ENCODE measurements at places on chromosomes 2 and 18.

GRCh38 chr2:25409468-25409867, 67.7 kb upstream of the DNMT3A start:
- no peak for DNase-seq

DNA sequence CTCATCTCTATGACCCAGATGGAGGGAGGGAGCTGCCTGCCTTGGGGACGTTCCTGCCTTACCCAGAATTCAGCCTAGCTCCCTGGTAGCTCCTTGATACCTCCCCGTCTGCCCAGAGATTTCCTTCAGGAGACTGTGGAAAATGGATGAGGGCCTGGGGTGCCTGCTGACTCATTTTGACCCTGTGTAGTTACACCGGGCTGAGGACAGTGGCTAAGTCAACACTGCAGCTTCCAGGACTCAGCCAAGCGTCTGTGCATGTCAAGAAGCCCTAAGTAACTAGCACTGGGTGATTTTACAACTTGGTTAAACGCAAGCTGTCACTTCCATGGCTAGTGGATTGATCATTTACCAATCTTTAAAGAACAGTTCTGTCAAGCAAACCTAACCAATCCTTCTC, 23.3 kb upstream of the EPAS1 start:
- DNase-seq, result no peak

- DNase-seq, result no peak
Observed at GRCh38 chr2:64298161-64298560, 153.9 kb upstream of the PELI1 start.

GRCh38 chr2:207253666-207254345, 88.1 kb upstream of the KLF7 start:
- no peak for DNase-seq

- DNase-seq, result no peak
Observed at GRCh38 chr18:2180586-2180985, 390.7 kb downstream of the METTL4 start.

DNA sequence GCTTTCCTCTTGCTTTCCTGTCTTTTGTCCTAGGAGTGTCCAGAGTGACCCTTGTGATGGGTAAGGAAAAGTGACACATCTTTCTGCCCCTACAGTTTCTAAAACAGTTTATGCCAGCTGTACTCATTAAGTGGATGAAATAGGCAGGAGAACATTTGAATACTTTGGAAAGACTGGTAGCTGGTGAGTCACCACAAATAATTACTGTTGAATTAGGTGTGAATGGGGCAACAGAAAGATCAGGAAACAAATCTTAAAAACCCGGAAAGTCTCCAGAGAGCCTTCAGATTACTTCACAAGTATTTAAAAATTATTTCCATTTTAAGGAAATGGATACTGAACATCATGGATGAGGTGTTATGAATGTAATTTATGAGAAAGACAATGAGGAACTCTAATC, 278.5 kb downstream of the CLIP4 start:
- DNase-seq, result no peak

Measured in stimulated activated CD4-positive, alpha-beta T cell treated with anti-CD3 and anti-CD28 coated beads, Interleukin-1b, Interleukin-23, amount 100 ng/mL, for 1 hour (primary cell).